T1000 (cell line): ENCODE measurements at places on chromosomes 7 and 10.

GRCh38 chr10:75014516-75015230, 96.8 kb upstream of the SAMD8 start:
- no peak for DNase-seq

GRCh38 chr7:99112097-99112496, 31.8 kb downstream of the SMURF1 start:
- DNase-seq, result no peak

- no peak for DNase-seq
Observed at GRCh38 chr7:15464667-15465121, 97.1 kb downstream of the AGMO start.

DNA sequence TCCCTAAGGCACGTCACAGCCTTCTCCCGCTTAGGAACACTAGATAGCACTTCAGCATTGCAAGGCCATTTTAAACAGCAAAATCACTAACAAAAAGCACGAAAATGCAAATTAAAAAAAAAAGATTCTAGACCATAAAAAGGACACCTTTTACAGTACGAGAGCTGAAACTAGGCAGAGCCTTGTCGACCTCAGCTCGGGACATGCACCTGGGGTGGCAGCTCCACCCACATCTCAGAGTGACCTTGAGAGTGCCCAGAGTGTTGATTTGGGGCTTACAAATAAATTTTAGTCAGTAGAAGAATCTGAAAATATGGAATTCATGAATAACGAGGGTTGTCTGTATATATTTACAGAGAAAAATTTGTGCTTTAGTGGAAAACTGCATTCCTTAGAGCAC, 1.1 kb downstream of the MRPS24 start:
- no peak for DNase-seq

DNA sequence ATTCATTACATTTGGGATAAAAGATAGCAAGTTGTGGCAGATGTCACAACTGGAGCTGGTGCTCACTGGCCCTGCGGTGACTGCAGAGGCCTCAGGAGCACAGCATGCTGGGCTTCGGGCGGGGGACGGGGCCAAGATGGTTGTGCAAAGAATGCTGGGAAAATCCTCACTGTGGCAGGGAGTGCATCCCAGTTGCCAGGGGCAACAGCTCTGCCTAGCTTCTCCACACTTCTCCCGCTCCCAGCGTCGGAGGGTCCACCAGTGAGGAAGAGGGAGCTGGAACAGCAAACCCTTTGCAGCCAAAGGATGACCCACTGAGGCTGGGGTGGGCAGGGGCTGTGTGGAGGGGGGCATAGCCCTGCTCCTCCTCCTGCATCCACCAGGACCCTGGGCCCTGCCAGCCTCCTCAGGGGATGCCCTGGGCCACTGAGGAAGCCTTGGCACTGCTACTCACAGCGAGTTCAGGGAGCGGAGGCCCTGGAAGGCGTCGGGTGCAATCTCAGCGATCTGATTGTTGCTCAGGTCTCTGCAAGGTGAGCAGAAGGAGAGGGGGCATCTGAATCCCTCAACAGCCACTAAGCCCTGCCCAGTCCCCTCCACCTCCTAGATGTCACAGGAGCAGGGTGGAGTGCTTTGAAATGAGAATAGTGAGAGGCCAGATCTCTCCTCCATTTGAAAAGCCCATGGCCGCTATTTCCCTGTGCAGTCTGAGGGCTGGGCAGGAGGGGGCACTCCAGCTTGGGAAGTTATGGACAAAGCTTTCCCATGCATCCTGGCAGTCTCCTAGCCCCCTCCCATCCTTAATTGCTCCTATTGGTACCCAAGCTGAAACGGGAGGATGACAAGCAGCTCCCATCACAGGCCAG, 126.5 kb downstream of the SLIT1 start:
- DNase-seq, result no peak

- DNase-seq, result no peak
Observed at GRCh38 chr10:50823789-50824188, 61.6 kb downstream of the A1CF start.

- no peak for DNase-seq
Observed at GRCh38 chr10:1731592-1731991, 5.7 kb downstream of the ADARB2 start.

DNA sequence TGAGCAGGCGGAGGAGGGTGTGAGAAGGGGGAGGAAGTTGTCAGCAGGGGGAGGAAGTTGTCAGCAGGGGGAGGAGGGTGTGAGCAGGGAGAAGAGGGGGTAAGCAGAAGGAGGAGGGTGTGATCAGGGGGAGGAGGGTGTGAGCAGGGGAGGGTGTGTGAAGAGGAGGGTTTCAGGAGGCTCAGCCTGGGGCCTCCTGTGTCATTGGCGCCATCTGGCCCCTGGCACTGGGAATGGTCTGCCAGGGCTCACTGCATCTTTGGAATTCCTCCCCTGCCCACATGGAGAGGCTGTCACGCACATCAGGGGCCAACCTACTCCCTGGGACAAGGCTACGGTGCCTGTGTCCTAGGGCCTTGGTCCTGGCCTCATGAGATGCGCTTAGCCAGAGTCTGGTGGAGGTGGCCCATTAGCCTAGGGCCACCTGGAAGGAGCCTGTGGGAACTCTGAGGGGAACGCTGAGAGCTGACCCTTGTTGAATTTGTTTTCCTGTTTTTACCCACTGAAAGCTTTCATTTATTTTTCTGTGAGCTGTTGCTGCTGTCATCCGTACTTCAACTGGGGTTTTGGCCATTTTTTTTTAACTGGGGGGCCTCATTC, 18.0 kb downstream of the CAMK2B start:
- DNase-seq, result no peak
